Stimulated activated CD4-positive, alpha-beta T cell treated with anti-CD3 and anti-CD28 coated beads, Interleukin-4, amount 100 ng/mL, for 24 hours (primary cell): ENCODE measurements at places on chromosomes 5 and 9.

GRCh38 chr9:71506821-71507220, 261.5 kb downstream of the CEMIP2 start:
- DNase-seq = no peak

GRCh38 chr5:68465133-68465532, 249.6 kb downstream of the PIK3R1 start:
- DNase-seq = peak; percentile 25

GRCh38 chr9:94743035-94743954, 16.8 kb downstream of the AOPEP start:
- no peak for DNase-seq

DNA sequence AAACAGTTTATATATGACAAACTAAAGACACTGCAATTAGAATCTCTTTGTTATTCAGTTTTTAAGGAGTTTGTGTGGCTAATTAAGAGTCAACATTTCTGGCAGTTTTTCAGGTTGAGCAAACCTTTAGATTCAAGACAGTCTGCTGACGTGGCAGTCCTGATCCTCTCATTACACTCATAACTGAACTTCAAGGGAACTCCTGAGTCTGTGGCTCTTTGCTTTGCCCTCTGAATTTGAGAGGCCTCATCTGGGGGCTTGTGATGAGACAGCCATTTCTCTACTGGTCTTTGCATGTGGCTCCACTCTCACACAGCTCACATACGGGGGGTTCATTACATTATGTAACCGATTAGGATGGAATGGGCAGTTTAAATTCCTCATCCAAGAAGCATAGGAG, 182.9 kb upstream of the MEF2C start:
- DNase-seq = no peak

- DNase-seq = no peak
Measured at GRCh38 chr9:136081113-136081825, 13.8 kb downstream of the NACC2 start.

GRCh38 chr5:107532169-107532878, 138.4 kb downstream of the EFNA5 start:
- no peak for DNase-seq
